CD4-positive, alpha-beta T cell (primary cell): ENCODE measurements at places on chromosomes 6 and 20.

DNA sequence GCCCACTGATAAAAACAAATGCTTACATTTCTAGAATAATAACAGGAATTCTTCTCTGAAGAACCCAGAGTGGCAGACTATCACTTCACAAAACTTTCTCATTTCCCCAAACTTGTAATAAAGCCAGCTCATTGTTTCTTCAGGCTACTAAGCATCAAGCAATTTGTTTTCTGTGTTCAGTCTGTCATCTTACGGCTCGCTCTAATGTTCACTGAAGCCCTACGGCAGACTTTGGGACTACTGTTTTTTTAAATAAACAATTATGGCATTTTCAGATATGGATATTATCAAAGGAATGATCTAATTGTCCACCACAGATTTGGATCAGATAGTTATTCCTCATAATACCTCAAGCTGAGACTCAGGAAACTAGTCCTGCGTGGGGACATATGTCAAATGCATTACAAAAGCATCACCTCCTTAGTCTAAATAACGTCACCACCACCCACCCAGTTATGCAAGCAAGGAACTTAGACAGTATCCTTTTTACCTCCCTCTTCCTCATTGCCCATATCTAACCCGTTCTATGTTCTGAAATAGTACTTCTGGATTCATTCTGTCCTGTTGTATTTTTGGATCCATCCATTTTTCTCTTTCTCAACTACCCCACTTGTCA, 415.1 kb downstream of the PLCB1 start:
- DNase-seq = no peak

DNA sequence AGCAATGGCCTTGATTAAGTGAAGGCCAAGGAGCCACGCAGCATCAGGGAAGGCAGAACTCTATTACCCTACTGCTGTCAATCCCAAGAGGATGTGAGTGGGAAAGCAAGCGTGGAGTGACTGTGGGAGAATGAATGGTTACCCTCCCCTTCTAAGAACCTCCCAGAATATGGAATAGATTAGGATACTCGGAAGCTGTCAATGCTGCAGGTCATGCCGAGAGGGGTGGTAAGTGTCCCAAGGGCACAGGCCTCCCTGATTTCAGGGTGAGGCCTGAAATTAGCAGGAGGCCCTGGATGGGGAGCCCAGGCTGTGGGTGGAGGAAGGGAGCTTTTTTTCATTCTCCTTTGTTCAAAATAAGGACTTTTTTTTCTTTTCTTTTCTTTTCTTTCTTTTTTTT, 179.9 kb upstream of the JAG1 start:
- DNase-seq = no peak

DNA sequence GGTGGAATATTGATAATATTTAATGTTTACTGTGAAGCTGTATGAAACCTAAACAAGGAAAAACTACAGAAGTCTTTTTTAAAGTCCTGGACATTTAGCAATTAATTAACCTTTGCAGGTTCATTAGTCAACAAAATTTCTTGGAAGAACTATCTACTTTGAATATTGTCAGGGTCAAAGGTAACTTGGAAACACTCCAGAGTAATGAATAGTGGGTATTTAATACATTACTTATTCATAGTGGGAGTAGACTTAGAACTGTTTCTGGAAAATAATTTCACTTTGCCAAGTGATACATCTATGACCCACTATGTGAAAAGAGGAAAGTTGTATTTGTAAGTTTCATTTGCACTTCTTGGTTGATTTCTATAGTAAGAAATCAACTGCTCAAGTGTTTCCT, 319.1 kb downstream of the TFAP2B start:
- no peak for DNase-seq

- no peak for DNase-seq
Measured at GRCh38 chr6:42864602-42865001, 14.8 kb upstream of the RPL7L1 start.

- no peak for DNase-seq
Measured at GRCh38 chr6:37125774-37126492, 44.0 kb upstream of the PIM1 start.

DNA sequence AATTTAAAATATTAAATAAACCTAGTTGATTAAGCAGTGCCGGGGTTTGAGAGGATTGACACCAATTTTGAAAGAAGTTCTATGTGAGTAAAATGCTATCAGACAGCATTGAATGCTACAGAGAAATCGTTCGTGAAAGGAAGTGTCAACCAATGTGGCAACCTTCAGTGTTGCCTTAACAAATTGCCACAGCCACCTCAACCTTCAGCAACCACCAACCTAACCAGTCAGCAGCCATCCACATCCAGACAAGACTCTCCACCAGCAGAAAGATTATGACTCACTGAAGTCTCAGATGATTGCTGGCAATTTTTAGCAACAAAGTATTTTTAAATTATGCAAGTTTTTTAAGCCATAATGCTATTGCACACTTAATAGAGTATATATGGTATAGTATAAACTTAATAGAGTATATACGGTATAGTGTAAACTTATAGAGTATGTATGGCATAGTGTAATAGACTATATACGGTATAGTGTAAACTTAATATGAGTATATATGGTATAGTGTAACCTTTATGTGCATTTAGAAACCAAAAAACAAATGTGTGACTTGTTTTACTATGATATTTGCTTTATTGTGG, 65.3 kb upstream of the ID4 start:
- DNase-seq = no peak

GRCh38 chr20:58235010-58235409, 6.6 kb upstream of the ANKRD60 start:
- DNase-seq = no peak

DNA sequence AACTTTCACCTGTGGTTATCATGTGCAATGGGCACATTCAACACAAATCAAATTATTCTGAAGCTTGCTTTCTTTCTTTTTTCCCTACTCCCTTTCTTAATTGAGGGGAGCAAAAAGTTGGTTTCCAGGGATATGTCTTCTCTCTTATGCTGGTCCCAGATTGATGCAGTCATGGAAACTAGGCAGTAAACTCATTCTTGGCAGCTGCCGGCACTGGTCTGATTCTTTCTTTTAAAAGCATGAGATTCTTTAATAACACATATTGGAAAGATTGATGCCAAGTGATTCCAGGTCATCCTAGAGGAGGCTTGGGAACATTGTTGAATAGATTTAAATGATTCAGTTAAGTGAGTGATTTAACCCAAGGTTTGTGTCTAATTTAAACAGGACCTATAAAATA, 29.0 kb downstream of the PTPRA start:
- DNase-seq = no peak

GRCh38 chr20:48684501-48685041, 143.2 kb downstream of the PREX1 start:
- no peak for DNase-seq

GRCh38 chr20:815914-816606, 17.5 kb upstream of the FAM110A start:
- peak; percentile 61 for DNase-seq

GRCh38 chr6:37319156-37319555, 34.6 kb upstream of the RNF8 start:
- no peak for DNase-seq

- DNase-seq = no peak
Measured at GRCh38 chr20:41287327-41287726, 30.2 kb downstream of the ZHX3 start.

GRCh38 chr20:57265336-57265996, 975 bp downstream of the BMP7 start:
- DNase-seq = no peak

- DNase-seq = peak; percentile 27
Measured at GRCh38 chr6:144285798-144286502, 815 bp downstream of the UTRN start.

- no peak for DNase-seq
Measured at GRCh38 chr6:122116119-122116834, 283.2 kb upstream of the HSF2 start.

DNA sequence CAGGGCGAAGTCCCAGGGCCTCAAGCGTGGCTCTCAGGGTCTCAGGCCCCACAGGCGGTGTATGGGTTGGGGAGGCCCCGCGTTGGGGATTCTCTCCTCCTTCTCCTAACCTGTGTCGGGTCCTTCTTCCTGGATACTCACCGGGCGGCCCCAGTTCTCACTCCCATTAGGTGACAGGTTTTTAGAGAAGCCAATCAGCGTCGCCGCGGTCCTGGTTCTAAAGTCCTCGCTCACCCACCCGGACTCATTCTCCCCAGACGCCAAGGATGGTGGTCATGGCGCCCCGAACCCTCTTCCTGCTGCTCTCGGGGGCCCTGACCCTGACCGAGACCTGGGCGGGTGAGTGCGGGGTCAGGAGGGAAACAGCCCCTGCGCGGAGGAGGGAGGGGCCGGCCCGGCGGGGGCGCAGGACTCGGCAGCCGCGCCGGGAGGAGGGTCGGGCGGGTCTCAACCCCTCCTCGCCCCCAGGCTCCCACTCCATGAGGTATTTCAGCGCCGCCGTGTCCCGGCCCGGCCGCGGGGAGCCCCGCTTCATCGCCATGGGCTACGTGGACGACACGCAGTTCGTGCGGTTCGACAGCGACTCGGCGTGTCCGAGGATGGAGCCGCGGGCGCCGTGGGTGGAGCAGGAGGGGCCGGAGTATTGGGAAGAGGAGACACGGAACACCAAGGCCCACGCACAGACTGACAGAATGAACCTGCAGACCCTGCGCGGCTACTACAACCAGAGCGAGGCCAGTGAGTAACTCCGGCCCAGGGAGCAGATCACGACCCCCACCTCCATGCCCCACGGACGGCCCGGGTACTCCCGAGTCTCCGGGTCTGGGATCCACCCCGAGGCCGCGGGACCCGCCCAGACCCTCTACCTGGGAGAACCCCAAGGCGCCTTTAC, at the start of gene HLA-G:
Gene HLA-G (plus strand): TSS at position 247 of the 892 bp plus-strand sequence. CDS start 20 bp downstream, at position 267.
- no peak for DNase-seq

GRCh38 chr6:151440930-151441329, 11.0 kb downstream of the RMND1 start:
- DNase-seq = peak; percentile 66

- DNase-seq = no peak
Measured at GRCh38 chr20:1893721-1894470, 1.3 kb upstream of the SIRPA start.

- peak; percentile 71 for DNase-seq
Measured at GRCh38 chr20:45823949-45824835, 2.9 kb downstream of the TNNC2 start.

DNA sequence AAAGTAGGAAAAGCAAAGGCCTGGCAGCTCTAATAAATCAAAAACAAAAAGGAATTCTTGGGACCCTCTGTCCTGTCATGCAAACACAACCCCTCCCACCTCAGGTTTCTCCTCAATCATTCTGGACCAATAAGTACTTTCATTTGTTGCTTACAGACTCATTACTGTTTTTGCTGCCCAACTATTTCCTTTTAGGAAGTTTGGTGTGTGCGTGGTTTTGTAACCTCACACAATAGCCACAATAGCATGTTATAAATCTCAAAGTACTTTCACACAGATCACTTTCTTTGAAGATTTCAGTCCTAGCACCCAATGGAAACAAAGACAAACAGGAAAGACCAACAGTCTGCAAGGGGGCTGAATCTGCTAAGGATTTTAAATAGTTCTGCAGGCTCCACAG, 4.5 kb downstream of the MRPL14 start:
- no peak for DNase-seq

DNA sequence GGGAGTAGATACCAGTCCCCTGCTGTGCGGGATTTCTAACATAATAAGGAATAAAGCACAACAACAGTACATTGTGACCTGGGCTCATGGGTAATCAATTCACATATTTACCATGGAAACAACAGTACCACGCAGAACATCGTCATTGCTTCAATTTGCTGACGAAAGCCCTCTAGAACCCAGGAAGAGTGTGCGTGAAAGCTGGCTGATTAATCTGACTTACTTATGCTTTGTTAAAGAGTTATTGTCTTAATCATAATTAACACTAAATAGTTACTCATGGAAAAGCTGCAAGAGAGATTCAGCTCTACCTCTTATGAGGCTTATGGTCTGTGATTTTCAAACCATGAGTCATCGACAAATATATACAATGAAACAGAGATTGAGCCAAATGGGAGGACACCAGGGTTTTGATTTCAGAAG, 644.3 kb upstream of the AGPAT4 start:
- no peak for DNase-seq

- no peak for DNase-seq
Measured at GRCh38 chr6:119161438-119161837, 83.0 kb upstream of the FAM184A start.

DNA sequence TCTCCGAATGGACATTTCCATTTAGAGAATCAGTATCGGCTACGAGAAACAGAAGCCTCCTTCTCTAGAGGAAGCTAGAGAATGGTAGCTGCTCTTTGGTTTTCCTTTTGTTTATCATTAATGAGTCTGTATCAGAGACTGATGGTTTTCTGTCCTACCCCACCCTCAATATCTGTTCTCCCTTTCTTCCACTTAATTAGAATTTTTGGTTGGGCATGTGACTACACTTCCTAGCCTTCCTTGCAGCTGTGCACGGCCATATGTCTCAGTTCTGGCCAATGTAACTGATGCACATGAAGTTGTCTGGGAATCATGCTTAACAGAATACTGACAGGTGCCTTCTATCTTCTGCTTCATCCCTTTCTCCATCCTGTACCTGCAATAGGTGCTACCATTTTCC, 19.0 kb downstream of the RNF24 start:
- no peak for DNase-seq

- DNase-seq = no peak
Measured at GRCh38 chr6:111566222-111566734, 39.4 kb downstream of the TRAF3IP2 start.
